ENCODE measurements at places on chromosomes 5 and 9. TPM values are rescaled to one million over a fixed set of nuclear protein-coding genes. Genes with fewer than 3 reads are reported as not detected.

Gene NOXA1
- total RNA-seq, result 7.3 TPM

Gene MARCOL
- not detected for total RNA-seq

Gene CORO2A
- total RNA-seq, result 1.3 TPM

Gene CDH6
- 0.78 TPM for total RNA-seq

Gene ADAMTS16
- 5.6 TPM for total RNA-seq

Gene OBP2B
- total RNA-seq, result not detected

Gene GRIN1
- not detected for total RNA-seq

Gene WNT8A
- total RNA-seq, result not detected

Gene NXNL2
- total RNA-seq, result not detected

Gene KLF9
- 63.6 TPM for total RNA-seq

Gene FBXO38
- 45.7 TPM for total RNA-seq

Gene TXN
- 40.2 TPM for total RNA-seq

DNA sequence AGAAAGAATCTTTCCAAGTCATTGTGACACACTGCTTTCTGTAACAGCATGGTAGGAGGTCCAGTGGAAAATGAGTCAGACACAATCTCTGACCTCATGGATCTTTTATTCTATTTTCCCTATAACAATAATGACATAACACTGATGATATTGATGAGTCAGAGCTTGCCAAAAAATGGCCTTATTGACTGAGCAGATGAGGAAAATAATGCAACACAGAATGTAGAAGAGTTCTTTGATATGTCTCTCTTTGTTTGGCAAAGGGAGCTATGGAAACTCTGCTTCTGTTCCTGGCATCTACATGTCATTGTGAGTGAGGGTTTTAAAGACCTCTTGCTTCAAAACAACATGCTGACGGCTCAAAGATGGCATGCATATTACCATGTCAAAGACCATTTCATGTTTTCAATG, 443.1 kb upstream of the ZNF608 start:
- DNase-seq, result no peak

DNA sequence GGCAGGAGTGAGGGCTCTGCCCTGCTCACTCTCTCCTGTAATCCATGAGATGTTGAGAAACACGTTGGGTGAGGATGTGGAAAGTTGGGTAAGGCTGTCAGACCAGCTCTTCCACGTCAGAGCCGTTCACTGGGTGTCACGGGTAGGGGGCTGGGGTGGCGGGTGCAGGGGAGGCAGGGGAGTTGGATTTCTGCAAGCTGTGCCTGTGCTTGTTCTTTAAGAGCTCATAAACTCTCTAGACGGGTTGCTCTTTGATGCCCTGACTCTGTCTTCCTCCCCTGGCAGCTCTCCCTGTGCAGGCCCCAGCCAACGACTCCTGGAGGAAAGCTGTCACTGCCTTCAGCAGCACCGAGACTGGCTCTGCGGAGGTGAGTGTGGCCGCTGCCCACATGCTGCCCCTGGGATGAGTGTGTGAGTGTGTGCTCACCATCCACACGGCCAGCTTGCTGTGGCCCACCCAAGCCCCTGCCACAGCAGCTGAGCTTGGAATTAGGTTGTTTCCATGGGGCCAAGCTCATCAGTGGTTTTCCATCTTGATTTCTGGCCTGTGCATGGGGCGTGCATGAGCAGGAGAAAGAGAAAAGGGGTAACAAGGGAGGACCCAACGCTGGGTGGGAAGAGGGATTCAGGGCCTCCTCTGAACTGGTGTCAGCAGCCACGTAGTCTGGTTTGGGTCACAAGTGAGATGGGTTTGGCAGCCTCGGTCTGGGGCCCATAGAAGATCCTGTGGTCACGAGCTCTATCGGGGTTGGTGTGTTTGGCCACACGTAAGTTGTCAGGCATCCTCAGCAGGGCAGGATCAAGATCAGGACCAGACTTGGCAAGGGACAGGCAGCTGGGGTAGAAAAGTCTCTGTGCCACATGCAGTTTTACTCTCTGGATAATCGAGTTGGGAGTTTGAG, 21.0 kb upstream of the POMT1 start:
- no peak for DNase-seq

DNA sequence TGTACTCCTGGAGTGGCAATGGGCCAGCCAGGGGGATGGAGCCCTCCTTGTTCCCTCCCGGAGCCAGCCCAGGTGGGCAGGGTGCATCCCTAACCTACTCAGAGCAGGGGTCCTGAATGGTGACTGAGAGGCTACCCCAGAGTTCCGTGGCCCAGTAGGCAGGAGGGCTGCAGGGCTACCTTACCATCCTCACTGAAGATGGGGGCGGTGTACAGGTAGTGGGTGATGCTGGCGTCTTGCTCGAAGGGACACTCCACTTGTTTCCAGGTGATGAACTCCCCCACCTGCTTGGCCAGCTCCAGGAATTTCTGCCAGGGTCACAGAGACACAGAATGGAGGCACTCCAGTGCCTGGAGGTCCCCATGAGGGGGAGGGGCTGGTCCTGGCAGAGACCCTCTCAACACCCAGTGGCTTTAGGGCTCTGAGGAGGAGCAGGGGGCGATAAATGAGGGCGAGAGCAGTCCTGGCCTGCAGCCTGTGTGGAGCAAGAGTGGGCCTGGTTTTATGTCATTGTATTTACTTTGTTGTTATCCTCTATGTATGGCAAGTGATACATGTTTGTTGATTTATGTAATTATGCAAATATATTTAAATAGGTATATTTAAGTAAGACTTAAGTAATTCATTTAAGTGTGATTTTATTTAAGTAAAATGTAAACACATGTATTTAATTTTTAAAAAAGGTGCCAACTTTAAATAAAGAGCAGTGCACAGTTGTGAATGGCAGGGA, 39.9 kb upstream of the RNF130 start:
- no peak for DNase-seq

DNA sequence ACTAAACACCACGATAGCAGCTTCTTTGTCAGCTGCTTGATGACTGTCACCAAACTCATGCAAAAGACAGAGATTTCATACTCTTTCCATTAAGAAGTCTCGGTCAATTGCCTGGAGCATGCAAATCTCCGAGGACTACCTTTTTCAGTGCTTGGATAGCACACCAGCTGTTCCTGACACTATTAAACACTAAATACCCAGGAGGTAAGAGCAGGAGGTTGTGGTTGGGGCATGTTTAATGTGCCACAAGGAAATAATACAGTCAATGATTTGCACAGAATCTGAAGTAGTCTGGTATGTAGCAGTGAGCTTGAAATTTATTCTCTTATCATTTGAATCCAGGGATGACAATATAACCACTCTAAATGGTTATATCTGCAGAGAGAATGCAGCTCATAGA, 996.2 kb downstream of the CDH12 start:
- no peak for DNase-seq

GRCh38 chr9:33137781-33138264, 29.3 kb downstream of the B4GALT1 start:
- DNase-seq, result no peak

GRCh38 chr5:52909192-52909591, 80.0 kb upstream of the ITGA2 start:
- DNase-seq, result no peak

- peak; percentile 53 for DNase-seq
Measured at GRCh38 chr9:69027355-69028097, 8.0 kb upstream of the FXN start.

GRCh38 chr5:148765061-148765460, 61.4 kb upstream of the ADRB2 start:
- no peak for DNase-seq

DNA sequence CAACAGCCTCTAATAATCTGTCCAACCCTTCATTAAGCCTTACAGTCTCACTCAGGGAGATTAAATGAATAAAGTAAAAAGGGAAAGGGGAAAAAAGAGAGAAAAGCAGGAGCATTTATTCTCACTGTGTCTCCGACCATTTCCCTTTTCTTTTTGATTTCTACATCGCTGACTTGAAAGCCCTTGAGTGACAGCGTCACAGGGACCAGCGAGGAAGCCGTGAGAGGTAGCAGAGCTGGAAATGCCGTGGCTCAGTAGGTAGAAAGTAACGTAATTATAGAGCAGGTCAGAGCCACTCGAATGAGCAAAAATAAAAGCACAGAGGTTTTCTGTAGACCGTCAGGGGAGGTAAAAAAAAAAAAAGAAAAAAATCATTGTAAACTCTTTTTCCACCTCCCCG, 52.4 kb downstream of the ASS1 start:
- no peak for DNase-seq

- no peak for DNase-seq
Measured at GRCh38 chr9:136021171-136021871, 60.1 kb upstream of the UBAC1 start.

GRCh38 chr9:72721067-72721466, 199.7 kb downstream of the TMC1 start:
- DNase-seq, result no peak

GRCh38 chr5:76524868-76525267, 98.3 kb downstream of the F2RL2 start:
- no peak for DNase-seq

- DNase-seq, result no peak
Measured at GRCh38 chr5:127919006-127919796, 164.4 kb upstream of the SLC12A2 start.

- no peak for DNase-seq
Measured at GRCh38 chr5:139390639-139391569, 1.2 kb upstream of the MZB1 start.

- DNase-seq, result no peak
Measured at GRCh38 chr5:104955479-104955878, 1392.9 kb upstream of the NUDT12 start.

DNA sequence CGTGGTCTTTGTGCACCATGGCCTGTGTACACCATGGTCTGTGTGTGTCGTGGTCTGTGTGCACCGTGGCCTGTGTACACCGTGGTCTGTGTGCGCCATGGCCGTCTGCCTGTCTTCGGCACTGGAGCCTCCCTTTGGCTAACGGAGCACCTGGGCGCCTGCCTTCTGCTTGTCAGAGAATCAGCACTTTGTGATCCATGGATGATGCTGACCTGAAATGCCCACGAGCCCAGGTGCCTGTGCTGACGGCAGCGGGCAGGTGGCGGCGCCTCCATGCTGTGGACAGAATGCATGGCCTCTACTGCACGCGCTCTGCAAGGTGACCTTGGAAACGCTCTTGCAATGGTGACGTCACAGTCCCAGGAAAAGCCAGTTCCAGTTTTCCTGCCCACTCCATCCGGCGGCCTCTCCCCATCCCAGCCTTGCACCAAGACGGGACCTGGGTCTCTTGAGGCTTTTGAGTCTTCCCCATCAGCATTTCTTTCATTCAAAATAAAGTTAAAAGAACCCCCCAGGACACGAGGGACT, 14.6 kb downstream of the LCN9 start:
- no peak for DNase-seq

GRCh38 chr9:130918826-130919558, 20.1 kb downstream of the FIBCD1 start:
- DNase-seq, result no peak

GRCh38 chr5:42507451-42508097, 84.3 kb downstream of the GHR start:
- DNase-seq, result no peak

GRCh38 chr5:151947931-151948608, 23.4 kb upstream of the GLRA1 start:
- DNase-seq, result no peak

GRCh38 chr5:173919443-173919842, 31.3 kb downstream of the CPEB4 start:
- DNase-seq, result no peak

GRCh38 chr9:91623004-91623403, 199.4 kb upstream of the NFIL3 start:
- no peak for DNase-seq

GRCh38 chr5:17379100-17379951, 118.7 kb upstream of the TAF11L2 start:
- no peak for DNase-seq

DNA sequence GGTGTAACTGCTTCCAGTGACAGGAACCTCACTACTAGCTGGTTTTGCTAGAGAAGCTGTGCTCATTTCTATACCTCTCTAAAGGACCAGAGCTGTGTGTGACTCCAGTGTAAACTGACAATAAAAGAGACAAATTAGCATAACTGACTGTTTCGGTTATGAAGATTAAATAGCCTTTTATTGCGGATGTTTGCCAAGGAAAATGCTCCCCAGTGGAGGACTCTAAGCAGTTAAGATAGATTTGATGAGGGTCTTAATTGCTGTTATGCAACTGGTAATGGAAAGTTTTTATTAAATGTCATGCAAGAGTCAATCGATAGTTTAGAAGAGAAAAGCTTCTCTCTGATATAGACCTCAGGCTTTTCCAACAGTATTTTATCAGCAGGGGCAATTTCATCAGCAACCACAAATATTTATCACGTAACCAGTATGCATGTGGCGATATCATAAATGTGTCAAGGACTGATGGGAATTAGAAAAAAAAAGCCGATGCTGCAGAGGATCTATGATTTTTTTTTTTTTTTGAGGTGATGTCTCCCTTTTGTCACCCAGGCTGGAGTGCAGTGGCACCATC, 275.2 kb upstream of the DMAC1 start:
- no peak for DNase-seq

DNA sequence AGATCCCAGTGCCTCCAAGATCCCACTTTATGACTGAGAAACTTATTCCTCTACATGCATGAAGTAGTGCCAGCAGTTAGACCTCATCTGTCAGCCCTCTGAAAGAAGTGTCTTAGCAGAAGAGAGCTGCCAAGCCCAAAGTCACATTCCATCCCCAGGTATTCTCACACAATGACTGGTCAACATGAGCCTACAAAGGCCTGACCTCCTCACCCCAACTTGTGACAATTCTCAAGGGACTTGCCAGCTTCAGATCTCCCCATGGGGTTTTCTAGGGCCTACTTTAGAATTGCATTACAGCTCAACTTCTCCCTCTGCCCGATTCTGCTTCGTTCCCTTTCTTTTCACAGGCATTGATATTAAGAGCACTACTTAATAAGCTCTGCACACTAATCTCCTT, 393.8 kb upstream of the SLC30A5 start:
- DNase-seq, result no peak

DNA sequence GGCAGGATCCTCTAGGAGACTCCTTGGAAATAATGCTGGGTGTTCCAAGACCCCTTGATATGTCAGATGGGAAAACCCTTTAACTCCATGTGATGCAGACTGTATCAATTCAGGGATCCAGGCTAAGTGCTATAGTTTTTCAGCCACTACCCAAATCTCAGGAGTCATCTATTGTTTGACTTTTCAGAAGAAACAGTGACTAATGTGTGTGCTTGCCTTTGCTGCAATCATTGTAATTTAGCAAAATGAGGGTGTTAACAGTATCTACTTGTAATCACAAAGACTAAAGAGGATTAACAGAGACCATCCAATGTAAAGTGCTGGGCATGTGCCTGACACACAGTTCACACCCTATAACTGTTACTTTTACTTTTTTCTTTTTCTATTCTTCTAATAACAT, 309.6 kb upstream of the RFX3 start:
- DNase-seq, result no peak

Measured in body of pancreas (tissue), 4 donors.